D341Med (cell line): ENCODE measurements at places on chromosomes 11 and 22.

DNA sequence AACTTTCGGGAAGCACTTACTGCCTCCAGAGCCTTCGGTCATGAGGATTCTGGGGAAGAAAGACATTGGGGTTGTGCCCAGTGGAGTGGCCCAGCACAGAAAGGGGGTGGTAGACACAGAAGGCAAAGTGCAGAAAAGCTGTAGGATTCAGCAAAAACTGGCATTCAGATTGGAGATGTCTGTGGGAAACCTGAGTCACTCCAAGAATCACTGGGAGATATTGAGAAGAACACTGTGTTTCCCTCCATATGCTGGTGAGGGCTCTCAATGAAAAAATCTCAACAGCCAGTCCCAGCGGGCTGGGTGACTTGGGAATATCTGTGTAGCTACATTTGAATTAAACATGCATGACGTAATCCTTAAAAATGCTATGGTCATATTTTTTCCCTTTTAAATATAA lies 61.2 kb upstream of the RCN1 start:
- DNase-seq, result no peak

DNA sequence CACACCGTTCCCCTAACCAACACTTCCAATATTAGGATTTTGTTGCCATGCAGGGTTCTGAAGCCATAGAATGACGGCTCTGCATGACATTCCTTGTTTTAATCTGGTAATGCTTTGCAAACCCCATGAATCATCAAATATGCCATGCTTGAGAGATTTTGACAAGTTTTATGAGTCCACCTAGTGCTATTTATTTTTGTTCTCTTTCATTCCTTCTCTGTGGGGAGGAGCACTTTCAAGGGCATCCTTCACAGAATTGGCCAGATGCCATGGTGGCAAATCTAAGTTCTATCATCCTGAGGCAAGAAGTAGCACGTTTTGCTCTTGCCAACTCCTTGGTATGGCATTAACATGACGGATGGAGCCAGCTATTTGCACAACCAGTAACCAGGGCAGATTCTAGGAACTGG lies 268.4 kb downstream of the FAM76B start:
- DNase-seq, result no peak

- DNase-seq, result no peak
These were observed 15.7 kb downstream of the PPARA start for GRCh38 chr22:46165977-46166376.

GRCh38 chr11:67611165-67611564 lies 4.4 kb downstream of the NDUFV1 start:
- DNase-seq, result no peak

DNA sequence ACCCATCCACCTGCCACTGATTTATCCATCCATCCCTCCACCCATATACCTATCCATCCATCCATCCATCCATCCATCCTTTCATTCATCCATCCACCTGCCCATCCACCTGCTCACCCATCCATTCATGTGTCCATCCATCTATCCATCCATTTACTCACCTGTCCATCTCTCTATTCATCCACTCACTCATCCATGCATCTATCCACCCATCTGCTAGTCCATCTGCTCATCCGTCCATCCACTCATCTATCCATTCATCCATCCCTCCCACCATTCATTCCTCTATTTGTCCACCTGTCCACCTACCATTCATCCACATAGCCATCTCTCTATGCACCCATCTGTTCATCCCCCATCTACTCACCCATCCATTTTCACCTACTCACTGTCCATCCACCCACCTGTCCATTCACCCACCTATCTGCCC lies 48.6 kb upstream of the CCDC188 start:
- no peak for DNase-seq

DNA sequence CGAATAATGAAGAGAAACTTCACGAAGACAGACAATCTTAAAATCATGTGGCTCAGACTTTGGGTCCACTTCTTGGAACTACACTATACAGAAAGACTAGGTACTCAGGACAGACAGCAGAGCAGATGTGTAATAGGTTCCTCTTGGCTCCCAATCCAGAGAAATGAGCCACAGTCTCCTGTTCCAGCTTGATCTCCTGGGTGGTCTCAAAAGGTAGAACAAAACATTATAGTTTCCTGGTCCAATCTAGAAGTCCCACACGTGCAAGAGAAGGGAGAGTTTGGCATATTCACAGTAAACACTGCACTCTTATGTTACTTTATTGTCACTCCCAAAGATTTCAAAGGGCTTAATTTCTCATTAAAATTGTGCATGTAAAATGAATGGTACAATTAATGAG lies 134.5 kb upstream of the FIBIN start:
- DNase-seq, result no peak

GRCh38 chr11:61842528-61842820 lies 14.4 kb downstream of the FADS2 start:
- no peak for DNase-seq

GRCh38 chr11:95659088-95659487 lies 130.5 kb downstream of the FAM76B start:
- DNase-seq, result no peak

GRCh38 chr22:27682437-27682836 lies 119.1 kb downstream of the MN1 start:
- peak; percentile 50 for DNase-seq

DNA sequence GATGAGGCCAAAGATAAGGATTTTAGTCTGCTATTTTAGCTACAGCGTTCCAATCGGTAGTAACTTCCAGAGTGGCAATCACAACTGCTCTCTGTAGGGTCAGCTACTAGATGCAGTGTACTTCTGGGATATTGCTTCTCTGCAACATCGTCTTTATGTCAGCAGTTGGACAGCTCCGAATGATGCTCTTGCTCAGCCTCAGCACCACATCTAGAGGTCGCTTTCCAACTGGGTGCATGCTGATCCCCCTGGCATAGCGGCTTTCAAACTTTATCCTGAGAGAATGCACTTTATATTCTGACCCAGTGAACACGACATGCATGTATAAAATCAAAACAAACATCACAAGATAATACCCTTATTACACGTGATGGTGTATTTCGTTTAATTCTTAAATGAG lies 219.6 kb downstream of the C11orf87 start:
- DNase-seq, result no peak

DNA sequence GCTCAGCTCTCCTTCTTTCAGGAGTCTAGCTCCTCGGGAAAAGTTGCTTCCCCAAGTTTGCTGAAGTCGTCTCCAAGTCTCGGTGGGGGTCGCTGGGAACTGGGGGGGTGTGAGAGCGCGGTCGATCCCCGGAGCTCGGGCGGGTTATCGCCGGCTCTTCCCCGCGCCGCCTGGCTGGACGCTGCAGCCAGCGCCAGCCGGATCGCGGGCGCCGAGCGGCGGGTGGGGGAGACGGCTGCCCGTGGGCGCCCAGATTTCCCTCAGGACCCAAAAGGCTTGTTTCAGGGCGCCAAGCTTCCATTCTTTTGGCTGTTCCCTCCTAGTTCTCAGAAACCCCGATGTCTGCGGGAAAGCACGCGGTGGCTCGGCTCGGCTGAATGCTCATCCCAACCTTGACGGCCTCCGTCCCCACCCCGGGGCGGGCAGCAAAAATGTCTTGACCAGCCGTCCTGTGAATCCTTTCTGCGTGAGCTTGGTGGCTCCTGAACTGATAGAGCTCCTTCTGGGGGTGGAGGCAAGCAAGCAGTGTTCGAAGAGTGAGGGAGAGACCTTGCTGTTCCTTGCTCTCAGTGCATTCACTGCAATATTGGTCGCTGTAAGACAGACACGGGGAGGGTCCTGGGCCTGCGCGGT lies 1.7 kb downstream of the ZBTB16 start:
- DNase-seq, result peak; percentile 52

DNA sequence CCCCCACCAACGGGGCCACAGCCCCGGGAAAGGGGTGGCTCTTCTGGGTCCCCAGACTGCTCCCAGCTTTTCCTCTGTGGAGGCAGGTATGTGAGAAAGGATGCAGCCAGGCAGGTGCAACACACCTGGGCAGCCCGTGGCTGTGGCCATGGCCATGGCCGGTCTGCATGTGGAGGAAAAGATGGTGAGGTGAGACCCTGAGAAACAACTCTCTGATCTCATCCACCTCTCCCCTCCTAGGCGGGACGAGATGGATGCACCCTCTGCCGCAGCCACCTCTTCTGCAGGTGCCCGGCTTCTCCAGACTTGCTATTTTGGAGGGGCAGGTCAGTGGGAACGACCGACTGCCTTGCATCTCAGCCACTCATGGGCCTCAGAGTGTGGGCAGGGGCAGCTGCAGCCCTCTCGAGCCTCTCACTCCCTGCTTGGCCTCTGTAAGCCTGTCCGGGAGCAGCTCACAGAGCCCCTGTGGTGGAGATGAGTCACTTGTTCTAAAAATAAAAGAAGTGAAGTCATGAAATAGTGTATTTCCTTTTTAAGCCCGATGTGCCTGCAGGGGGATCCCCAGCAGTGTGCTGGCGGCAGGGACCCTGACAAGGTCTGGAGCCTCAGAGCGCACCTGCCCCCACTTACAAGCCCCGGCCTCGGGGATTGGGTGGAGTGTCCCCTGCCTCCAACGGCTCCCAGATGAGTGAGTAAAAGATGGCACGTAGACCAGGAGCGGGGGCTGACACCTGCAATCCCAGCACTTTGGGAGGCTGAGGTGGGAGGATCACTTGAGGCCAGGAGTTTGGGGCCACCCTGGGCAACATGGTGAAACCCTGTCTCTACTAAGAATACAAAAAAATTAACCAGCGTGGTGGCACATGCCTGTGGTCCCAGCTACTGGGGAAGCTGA lies 10.7 kb downstream of the SMIM38 start:
- DNase-seq, result no peak

- peak; percentile 28 for DNase-seq
These were observed 4.9 kb downstream of the MUC5AC start for GRCh38 chr11:1162491-1163311.

DNA sequence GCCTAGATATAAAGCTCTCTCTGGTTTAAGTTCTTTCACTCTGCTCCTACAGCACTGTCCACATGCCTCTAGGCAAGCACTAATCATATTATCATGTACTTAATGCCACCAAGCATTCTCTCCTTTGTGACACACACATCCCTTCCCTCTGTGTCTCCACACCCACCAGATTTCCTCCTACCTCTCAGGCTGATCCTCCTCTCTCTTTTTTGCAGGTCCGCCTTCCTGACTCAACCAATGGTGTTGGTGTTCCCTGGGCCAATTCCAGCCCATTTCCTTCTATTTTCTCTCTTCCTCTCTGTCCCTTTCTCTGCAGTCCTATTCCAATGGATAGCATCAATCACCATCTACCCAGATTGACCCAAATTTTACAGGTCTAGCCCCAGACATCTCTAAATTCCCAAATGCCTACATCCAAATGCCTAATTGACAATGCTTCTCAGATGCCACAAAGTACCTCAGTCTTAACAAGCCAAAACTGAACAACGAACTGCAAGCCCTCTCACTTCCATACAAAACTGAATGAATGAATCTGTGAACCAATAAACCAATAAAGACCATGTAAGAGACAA lies 504 bp upstream of the ZNF215 start:
- no peak for DNase-seq

DNA sequence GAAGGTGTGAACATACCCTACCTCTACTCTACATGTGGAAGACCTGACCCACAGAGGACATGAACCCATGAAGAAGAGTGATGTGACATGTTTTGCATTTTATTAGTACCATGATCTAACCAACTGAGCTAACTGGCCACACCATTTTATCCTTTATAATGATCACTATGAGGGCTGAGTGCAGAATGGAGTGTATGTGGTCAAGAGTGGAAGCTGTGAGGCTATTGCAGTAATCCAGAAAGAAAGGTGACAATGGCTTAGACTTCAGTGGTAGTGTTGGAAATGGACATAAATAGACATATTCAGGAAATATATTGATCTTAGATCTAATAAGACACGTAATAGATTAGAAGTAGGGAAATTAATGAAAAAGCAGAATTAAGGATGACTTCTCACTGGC lies 3.8 kb downstream of the SRSF8 start:
- DNase-seq, result no peak
